ENCODE measurements at places on chromosomes 5 and 9.

DNA sequence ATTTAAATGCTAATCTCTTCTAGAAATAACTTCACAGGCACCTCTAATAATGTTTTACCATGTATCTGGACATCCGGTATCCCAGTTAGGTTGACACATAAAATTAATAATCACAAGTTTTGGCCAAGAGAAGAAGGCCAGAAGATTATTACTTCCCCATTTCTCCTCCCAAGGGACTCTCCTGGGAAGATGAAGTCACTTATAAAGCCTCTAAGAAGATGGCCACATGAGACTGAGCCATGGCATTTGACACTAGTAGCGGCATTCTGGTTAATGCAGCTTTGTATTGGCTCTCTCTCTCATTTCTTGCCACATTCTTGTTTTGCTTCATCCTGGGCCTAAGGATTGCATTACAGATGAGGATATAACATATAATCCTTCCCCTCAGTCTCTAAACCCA, 34.5 kb upstream of the RASA1 start:
- peak; percentile 78 for DNase-seq

DNA sequence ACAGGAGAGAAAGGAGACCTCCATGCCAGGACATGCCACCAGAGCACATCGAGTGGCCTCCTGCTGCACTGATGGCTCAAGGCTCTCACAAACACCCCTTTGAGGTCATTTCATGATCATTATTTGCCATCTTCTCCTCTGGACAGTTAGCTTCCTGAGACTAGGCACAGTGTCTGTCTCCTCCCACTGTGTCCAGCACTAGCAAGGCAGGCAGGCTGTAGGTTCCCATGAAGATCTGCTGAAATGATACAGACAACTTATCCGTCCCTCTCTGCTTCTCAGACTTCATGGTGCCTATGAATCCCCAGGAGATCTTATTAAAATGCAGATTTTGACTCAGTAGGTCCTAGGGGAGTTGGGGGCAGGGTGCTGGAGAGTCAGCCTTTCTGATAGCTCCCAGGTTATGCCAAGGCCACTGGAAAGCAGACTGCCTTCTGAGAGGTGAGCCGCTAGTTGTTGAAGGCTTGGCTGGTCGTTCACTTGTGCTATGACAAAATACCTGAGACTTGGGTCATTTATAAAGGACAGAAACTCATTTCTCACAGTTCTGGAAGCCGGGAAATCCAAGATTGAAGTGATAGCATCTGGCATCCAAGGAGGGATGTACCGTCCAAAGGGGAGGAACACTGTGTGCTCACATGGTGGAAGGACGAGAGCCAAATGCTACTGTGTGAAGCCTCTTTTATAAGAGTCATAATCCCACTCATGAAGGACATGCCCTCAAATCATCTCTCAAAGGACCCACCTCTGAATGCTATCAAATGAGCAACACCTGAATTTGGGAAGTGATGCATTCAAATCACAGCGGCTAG, 183.4 kb downstream of the SPOCK1 start:
- DNase-seq: no peak

GRCh38 chr9:108270051-108270450, 585.7 kb downstream of the ACTL7B start:
- no peak for DNase-seq

- no peak for DNase-seq
Observed at GRCh38 chr9:127136081-127136879, 13.8 kb upstream of the ANGPTL2 start.

DNA sequence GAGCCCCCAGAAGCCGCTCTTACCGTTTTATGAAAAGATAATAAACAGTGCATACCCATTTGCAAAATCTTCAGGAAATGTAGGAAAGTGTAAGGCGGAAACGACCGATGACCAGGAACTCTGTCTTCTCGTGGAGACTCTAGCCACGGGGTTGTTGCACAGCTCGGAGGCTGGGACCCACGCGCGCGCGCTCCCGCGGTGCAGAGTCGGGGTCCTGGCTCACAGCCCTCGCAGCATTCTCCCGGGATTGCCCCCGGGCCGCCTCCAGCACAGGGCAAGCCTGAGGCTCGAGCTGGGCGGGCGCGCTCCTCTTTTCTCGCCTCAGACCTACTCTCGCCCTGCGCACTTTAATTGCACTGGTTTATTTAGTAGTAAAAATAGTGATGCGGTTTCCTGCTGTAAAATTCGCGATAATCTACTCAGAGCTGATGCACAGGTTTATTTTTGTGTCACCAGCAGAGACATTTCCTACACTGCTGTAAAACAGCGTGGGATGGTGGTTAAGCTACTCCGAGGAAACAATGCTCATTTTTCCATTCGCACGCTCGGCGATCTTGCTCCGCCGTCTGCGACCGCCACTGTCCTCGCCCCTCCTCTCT, 15.5 kb downstream of the TRIM7 start:
- DNase-seq: peak; percentile 61

DNA sequence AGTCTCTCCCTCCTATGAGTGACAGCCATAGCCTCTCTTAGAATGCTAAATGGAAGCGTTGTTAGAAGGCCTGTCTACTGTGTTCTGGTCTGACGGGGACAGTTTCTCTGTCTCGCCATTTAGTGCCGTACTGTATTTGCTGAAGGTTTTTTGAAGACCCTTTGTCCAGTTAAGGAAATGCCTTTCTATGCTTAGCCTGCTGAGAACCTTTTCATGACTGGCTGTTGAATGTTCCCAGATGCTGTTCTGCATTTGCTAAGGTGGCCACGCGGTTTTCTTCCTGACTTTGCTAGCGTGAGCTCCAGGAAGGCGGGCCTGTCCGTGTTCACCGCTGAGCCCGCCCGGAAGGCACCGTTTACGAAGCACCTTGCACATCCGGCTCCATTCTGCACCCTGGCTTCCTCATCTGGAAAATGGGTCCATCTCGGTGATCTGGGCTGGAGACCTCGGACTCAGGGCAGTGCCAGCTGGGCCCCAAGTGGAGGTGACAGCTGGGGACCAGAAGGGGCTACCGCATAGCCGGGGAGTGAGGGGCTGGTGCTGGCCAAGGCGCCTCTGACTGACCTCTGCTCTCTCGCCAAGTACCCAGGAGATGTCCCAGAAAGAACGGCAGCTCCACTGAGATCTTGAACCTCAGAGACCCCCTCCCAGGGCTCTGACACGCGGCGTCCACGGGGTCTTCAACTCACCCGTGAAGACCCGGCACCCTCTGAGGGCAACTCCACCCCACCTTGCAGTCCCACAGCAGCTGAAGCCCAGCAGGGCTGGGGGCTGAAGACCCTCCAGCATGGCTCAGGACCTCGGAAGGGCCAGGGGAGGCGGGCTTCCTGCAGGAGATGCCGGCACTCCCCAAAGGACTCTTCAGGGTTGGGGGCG, 52.5 kb upstream of the NKD2 start:
- no peak for DNase-seq

GRCh38 chr5:68273717-68274409, 58.3 kb downstream of the PIK3R1 start:
- DNase-seq: no peak

- DNase-seq: no peak
Observed at GRCh38 chr9:65404232-65405006, 119.4 kb upstream of the FOXD4L5 start.

- DNase-seq: no peak
Observed at GRCh38 chr5:14505310-14506139, 76.1 kb upstream of the OTULINL start.

GRCh38 chr9:74728176-74728575, 159.5 kb downstream of the TRPM6 start:
- no peak for DNase-seq

DNA sequence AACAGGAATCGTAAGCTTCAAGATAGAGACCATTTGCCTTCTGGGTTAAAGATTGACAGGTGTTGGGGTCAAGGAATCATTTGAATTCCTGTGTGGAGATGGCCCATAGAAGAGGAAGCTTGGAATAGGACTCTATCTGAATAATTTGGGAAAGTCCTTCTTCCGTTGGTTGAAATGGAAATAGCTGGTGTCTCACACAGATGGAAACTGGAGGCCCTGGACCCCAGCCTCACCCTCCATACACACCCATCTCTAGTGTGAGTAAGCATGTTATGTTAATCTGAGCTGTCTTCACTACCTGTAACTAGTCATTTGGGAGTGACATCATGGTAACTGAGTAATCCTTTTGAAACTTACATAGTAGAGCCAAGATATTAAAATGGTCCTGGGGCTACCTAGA, 184.4 kb downstream of the CD180 start:
- no peak for DNase-seq

- peak; percentile 10 for DNase-seq
Observed at GRCh38 chr5:27516437-27516836, 478.1 kb upstream of the CDH9 start.

DNA sequence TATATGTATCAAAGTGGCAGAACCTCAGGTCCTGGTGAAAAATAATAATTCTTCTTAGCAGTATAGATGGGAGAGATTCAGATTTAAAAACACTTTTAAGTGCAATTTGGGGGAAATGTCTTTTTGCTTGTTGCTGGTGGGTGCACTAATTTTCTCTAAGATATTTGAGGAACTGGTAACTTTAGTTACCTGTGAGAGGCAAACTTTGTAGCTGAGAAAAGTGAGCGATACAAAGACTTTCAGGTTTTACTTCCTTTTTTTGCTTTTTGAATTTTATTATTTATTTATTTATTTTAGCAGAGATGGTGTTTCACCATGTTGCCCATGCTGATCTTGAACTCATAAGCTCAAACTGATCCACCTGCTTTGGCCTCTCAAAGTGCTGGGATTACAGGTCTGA, 303.1 kb upstream of the PTGER4 start:
- DNase-seq: no peak

GRCh38 chr5:164746723-164747122, 1241.3 kb downstream of the MAT2B start:
- DNase-seq: no peak

DNA sequence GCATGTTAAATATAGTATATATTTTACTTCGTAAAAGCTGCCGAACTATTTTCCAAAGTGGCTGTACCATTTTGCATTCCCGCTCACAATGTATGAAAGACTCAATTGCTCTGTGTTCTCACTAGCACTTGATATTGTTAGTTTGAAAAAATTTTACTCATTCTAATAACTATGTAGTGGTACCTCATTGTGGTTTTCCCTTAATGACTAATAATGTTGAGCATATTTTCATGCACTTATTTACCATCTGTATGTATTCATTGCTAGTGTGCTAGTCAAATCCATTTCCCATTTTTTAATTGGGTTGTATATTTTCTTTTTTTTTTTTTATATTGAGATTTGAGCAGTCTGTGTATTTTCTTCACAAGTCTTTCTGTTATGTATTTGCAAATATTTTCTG, 58.4 kb downstream of the RANBP17 start:
- DNase-seq: no peak

- no peak for DNase-seq
Observed at GRCh38 chr5:139631520-139632165, 16.5 kb upstream of the CXXC5 start.

DNA sequence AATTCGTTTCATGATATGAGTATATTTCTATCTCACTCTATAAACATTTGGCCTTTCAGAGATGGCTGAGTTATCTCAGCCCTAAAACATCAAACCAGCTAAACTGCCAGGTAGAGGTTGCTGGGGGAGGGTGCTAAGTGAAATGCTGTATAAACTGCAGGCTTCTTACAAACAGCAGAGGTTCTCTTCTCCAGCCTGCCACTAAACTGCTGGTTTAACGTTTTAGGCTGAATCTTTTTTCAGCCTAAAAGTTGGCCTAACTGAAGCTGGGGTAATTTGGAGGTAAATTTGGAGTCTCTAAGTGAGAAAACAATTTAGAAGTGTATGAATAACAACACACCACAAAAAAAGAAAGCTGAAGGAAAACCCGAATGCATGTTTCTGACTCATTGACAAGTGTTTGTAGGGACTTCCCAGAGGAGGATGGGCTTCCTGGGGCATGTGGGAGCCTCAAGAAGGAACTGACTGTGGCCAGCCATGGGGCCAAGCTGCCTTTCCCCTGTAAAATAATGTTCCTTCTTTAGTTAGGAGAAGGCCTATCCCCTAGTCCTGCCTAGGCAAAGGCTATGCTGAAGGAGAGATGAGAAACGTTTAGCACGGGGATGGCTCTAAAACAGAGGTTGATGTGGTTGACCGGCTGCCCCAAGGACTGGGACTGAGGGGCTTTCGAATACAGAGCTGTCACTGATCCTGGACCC, 44.3 kb downstream of the SLC28A3 start:
- DNase-seq: peak; percentile 85

- DNase-seq: no peak
Observed at GRCh38 chr5:164346785-164347630, 841.6 kb downstream of the MAT2B start.

GRCh38 chr5:121421646-121422045, 430.0 kb upstream of the FTMT start:
- DNase-seq: no peak

GRCh38 chr5:128305341-128305740, 221.8 kb downstream of the SLC12A2 start:
- no peak for DNase-seq

GRCh38 chr5:54524082-54524481, 6.5 kb downstream of the SNX18 start:
- DNase-seq: peak; percentile 22

GRCh38 chr9:10134266-10134665, 478.5 kb downstream of the PTPRD start:
- no peak for DNase-seq

DNA sequence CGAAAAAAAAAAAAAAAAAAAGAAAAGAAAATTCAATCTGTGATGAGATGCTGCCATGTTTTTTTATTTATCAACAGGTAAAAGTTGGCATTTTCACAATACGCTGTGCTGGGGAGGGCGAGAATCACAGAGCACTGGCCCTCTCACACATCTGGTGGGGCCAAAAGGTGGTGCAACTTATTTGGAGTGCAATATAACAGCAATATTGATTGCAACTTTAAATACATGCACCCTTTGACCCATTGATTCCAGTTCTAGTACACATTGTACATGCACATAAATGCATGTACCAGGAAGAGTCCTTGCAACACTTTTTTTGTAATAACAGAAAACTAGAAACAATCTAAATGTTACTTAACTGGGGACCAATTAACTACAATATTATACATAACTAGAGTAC, 159.1 kb downstream of the DAB2IP start:
- DNase-seq: no peak

DNA sequence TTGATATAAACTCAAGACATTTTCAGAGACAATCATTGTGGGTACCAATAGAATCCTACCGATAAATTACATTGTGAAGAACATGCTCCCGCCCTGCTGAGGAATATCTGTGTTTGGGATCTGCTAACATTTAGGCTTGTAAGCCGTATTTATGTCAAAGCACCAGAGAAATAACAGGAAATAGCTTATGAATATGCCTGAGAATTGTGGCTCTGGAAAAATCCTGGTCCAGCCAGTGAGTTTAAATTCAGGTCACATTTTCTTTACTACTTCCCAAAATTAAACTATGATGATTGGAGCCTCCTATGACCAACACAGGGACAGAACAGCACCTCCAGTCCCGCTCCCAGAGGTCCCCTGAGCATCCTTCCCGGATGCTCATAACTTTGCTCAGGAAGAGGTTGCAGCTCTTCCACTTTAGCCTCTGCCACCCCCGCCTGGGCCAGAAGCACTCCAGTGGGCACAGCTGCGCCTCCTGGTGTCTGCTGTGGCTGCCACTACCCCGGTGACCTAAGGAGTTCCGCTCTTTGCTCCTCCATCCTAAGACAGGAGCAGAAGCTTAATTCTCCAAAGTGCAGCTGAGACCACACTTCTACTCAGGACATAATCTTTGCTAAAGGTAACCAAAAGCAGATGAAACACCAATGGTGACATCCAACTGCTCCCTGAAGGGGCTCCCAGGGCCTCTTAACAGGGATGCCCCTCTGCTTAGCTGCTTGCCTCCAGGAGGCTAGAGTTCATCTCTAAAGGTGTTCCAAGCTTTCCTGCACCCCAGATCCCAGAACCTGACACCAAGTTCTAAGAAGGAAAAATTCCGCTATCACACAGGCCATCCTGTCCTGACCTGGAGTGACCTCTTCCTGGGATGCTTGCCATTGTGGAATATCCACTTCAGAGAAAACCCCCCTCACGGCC, 58.8 kb downstream of the SLC1A1 start:
- DNase-seq: no peak

Measured in suppressor macrophage treated with lipopolysaccharide for 1 hour (primary cell).